Chondrocyte (in vitro differentiated cells): ENCODE measurements at places on chromosomes 12 and 14.

DNA sequence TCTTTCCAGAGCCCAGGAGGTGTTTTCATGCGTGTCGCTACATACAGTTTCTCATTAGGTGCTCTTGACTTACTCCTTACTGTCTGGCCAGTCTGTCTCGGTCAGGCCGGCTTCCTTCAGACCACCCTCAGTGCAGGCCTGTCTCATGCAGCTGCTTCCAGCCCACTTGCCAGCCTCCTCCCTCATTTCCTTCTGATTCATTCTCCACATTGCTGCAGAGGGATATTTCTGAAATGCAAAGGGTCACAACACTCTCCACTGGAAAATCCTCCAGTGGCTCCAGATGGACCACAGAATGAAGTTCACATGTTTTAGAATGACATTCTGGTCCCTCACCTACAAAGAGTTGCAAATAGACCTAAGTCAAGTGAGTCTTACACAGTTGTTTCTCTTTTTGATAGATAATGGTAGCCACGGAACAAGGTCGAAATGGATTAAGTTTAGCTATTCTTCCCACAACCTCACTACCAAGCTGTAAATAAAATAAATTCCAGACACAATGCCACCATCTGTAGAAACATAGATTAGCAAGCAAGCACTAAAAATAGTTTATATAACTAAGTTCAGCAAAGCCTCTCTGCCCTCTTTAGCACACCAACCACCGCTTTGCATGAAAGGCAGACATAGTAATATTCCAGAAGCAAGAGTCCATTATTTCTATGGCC lies 146.9 kb downstream of the ESR2 start:
- no peak for DNase-seq
- peaks cover 9% of the 10 kb centered on the region for H3K4me1 ChIP-seq
- no peak overlapping the region for H3K4me3 ChIP-seq
- peak overlapping the region; percentile 59 for H3K27ac ChIP-seq
- H3K36me3 ChIP-seq, result peaks cover 3% of the 10 kb centered on the region

GRCh38 chr12:104551-105081 lies 38.0 kb downstream of the IQSEC3 start:
- H3K36me3 ChIP-seq, result no peaks in the 10 kb centered on the region
- H3K27me3 ChIP-seq, result peaks cover 17% of the 10 kb centered on the region
- no peak overlapping the region for H3K27ac ChIP-seq
- H3K4me1 ChIP-seq, result peaks cover 10% of the 10 kb centered on the region

GRCh38 chr12:94594443-94594825 lies 55.9 kb downstream of the TMCC3 start:
- H3K27ac ChIP-seq, result no peak overlapping the region
- H3K4me1 ChIP-seq, result no peaks in the 10 kb centered on the region
- peaks cover 12% of the 10 kb centered on the region for H3K27me3 ChIP-seq

DNA sequence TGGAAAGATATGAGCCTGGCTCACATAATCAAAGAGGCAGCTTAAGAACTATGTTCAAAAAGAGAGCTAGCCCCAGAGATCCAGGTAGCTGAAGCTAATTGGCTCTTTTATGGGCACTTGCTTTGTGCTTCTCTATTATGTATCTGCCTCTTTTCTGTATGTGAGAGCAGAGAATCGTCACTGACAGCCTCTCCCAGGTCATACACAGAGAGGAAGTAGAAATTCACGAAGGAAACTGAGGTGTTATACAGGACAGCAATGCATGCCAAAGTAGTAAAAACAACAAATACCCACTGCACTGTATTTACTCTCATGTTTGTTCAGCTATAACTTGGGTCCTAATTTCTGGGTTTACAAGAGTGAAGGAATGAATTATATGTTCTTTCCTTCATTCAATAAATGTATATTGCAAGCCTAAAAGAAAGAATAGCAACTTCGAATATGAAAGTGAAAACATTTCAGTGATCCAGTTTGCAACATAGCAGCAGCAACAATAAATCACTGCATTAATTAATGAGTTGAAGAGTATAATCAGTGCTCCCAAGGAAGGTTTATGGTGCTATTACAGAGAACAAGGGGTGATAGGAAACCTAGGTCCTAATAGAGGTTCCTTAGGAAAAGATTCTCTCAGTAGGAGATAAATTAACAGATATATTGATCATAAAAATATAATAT lies 47.1 kb upstream of the ATXN7L3B start:
- no peak overlapping the region for H3K27ac ChIP-seq
- no peaks in the 10 kb centered on the region for H3K36me3 ChIP-seq
- H3K27me3 ChIP-seq, result peaks cover 13% of the 10 kb centered on the region
- H3K4me1 ChIP-seq, result no peaks in the 10 kb centered on the region
- H3K4me3 ChIP-seq, result no peak overlapping the region

DNA sequence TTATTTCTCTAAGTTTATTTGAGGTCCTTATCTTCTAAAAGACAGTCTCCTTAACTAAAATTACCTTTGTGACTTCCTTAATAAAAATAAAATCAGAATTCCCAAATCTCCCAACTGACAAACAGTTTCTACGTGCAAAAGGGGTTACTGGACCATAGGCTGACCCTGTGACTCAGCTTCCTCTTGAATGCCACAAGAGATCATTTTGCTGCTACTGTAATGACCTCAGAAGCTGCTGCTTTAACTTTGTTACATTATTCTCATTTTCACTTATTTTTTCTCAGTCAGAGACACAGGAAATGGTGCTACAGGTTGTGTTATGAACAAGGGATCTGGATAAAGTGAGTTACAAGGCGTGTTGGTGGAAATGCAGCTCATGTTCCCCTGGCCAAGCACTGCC lies 132.2 kb upstream of the TMTC2 start:
- no peaks in the 10 kb centered on the region for H3K36me3 ChIP-seq
- H3K4me1 ChIP-seq, result no peaks in the 10 kb centered on the region
- DNase-seq, result no peak
- H3K27ac ChIP-seq, result no peak overlapping the region
- H3K4me3 ChIP-seq, result no peak overlapping the region
- no peaks in the 10 kb centered on the region for H3K27me3 ChIP-seq

- no peaks in the 10 kb centered on the region for H3K36me3 ChIP-seq
- no peaks in the 10 kb centered on the region for H3K27me3 ChIP-seq
- peaks cover 75% of the 10 kb centered on the region for H3K4me1 ChIP-seq
- no peak overlapping the region for H3K4me3 ChIP-seq
- H3K27ac ChIP-seq, result no peak overlapping the region
- no peak for DNase-seq
These were observed 95.4 kb upstream of the HIF1A start for GRCh38 chr14:61599942-61600341.
